LNCaP clone FGC (cell line): ENCODE measurements at places on chromosomes 2 and 18.

DNA sequence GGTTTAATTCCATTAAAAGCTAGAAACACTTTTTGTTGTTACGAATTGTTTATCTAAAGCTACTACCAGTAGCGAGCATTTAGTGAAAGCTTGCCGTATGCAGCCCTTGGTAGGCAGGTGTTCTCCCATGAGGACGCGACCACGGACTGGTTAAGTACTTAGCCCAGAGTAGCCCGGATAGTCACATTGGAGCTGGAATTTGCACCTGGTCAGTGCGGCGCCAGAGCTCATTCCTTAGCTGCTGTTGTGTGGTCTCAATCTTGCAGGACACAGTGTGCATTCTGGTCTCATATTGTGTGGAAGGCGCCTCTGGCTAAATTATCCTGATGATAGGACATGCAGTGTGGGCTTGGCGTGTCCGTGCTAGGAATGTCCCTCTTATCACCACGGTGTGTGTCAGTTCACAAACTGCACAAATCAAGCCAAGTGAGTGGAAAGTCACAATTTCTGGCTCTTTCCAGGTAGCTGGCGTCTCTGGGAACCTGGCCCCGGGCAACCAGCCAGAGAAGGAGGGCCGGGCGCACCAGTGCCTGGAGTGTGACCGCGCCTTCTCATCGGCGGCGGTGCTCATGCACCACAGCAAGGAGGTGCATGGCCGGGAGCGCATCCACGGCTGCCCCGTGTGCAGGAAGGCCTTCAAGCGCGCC, 133.3 kb downstream of the ZNF236 start:
- peak; percentile 52 for DNase-seq

DNA sequence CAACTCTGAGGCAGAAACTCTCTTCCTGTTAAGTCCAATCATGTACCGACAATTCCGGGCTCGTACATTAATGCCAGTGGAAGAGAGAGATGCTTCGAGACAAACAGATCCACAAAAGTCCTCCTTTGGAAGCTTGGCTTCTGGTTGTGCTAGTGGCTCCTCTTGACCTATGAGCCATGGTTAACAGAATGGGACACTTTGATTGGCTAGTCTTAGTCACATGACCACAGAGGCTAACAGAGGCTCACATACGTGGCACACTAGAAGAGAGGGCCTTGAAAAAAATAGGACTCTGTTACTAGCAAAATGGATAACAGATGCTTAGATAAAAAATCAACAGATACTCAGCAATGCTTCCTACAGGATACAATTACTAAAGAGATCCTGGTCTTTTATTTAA, 1211.9 kb upstream of the GYPC start:
- DNase-seq: no peak

DNA sequence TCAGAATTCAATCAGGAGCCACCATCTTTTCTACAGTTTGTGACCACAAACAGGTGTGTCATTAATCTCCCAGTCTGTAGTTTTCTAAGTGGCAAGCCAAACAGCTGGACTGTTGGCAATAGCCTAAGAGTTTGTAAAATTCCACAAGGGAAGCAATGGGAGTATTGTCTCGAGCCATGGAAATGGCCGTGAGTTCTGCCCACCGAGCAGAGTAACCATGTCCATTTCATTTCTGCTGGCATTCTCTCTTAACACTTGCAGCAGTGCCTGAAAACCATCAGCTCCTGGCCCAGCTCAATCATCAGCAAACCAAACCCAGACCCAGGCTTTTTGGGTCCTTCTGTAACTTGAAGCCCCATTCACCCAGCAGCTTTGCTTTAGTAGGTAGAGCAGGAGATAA, 387.8 kb upstream of the CDH7 start:
- DNase-seq: no peak

DNA sequence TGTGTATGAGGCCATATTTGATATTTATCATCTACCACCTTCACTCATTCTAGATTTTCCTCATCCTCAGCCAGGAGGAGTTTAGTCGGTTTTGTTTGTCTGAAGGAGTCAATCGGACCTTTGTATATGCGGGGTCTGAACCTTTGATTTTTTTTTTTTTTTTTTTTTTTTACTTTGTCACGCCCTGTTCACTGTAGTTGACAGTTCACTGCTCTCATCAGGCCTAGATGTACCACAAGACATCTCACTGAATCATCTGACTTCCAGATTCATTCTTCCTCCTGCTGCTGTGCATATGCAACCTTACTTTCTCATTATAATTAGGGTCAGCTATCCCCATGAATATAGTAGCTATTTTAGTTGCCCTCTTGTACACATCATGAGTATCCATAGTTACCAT, 133.2 kb downstream of the ARHGAP15 start:
- no peak for DNase-seq

DNA sequence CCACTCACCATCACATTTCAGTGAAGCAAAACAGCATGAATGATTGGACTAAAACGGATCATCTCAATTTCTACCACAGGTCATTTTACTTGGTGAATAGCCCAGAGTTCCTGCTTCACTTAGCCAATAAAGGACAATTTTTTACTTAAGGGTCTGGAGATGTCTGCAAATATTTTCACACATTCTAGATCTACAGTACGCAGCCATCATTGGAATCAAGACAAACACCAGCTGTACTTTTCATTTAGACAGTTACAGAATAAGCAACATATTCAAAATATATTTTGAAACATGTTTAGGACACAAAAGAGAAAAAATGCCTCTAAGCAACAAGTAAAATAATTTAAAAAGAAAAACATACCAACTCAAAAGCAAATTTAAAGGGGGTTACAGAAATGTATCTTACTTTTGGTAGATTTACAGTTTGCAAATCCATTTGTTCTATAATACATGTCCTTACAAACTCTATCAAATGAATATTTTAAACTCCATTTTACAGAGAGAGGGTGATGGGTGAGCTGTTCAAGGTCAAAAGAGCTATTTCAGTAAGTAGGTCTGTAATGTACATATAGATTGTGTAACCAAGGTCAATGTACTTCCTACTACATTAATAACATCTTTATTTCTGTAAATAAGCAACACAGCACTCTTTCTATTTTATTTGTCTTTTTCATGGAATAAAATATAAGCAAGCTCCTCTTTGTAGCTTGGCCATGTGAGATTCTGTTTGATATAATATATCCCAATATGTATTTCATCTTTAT, 13.4 kb downstream of the PPP1R1C start:
- DNase-seq: no peak

DNA sequence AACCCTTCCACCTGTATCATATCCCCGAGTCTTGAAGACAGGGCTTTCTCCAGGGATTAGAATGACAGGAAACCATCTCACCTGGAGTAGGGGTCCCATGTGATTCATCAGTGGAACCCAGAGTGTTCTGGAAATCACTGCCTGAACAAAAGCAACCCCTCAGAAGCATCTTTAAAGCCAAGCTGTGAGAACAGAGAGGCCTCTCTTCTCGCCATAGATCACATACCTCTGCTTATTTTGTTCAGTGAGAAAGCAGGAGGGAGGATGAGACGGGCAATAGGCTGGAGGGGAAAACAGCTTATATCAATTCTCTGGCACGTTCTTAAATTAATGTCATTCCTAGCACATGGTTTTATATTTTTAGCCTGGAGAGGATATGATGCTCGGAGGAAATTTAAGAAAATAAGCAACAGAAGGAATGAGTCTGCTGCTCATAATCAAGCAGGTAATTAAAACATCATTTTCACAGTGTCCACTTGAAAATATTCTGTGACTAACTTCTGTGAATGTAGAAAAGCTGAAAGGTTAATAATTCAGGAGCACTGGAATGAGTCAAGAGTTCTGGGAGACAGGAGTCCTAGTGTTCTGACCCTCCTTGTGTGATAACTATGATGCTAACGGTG, 213.6 kb upstream of the SP5 start:
- no peak for DNase-seq

DNA sequence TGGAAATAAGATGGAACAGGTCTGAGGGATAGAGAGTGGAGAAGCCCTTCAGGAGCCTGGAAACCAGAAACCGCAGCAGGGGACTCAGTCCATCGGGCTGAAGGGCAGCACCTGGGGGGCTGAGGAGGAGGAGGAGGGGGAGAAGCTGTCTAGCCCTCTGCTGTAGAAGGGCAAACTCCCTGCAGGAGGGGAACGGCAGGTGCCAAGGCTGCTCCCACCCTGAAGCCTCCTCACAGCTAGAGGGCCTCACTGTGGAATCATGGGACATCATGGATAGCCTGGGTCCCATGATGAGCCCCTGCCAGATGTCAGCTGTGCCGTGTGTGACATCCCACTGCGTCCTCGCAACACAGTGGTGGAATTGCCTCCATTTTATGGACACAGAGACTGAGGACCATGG, 435 bp downstream of the MYO7B start:
- DNase-seq: no peak

- no peak for DNase-seq
Measured at GRCh38 chr18:34543356-34543755, 166.7 kb upstream of the DTNA start.

DNA sequence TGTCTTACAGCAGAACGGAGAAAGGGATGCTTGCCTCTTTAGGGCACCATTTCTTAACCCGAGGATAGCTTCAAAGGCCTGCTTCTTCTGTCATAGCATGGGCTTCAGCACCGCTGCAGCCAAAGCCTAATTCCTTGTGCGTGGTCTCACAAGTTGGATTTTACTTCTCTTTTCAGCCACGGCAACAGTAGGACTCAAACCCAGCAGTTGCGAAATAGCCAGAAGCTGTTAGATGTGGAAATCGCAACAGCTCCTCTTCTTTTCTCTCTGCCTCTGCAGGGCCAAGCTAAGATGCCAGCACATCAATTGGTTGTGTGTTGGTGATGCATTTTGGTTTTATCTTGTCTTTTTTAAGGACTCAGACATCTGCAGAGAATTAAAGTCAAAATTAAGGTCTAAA, 3.1 kb downstream of the NRXN1 start:
- no peak for DNase-seq

DNA sequence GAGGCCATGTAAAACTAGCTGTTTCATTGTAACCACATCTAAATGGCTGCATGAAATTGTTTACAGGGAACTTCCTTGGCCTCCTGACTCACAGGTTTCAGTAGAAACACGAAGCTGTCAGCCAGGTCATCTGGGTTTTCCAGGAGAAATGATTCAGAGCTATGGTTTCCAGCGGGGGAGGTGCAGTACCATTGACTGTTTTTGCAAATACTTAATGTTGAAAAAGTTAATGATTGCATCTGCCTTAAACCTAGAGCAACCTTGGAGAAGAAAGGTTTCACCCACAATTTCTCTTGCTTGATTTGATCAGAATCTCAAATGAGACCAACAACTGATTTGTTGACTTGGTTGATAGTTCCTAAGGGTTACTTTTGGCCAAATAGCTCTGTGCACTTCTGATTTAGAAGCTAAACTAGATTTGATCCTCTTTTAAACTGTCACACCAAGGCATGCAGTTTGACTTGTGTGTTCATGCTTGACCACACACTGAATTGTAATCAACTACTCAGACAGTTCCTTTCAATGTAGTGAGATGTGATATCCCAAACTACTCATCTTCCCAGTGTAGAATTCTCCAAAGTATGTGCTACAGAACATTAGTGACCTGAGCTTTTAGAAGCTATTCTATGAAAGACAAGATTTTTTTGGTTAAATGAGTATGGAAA, 193.5 kb upstream of the CHST9 start:
- no peak for DNase-seq

- no peak for DNase-seq
Measured at GRCh38 chr2:203786549-203787351, 80.3 kb downstream of the CD28 start.

DNA sequence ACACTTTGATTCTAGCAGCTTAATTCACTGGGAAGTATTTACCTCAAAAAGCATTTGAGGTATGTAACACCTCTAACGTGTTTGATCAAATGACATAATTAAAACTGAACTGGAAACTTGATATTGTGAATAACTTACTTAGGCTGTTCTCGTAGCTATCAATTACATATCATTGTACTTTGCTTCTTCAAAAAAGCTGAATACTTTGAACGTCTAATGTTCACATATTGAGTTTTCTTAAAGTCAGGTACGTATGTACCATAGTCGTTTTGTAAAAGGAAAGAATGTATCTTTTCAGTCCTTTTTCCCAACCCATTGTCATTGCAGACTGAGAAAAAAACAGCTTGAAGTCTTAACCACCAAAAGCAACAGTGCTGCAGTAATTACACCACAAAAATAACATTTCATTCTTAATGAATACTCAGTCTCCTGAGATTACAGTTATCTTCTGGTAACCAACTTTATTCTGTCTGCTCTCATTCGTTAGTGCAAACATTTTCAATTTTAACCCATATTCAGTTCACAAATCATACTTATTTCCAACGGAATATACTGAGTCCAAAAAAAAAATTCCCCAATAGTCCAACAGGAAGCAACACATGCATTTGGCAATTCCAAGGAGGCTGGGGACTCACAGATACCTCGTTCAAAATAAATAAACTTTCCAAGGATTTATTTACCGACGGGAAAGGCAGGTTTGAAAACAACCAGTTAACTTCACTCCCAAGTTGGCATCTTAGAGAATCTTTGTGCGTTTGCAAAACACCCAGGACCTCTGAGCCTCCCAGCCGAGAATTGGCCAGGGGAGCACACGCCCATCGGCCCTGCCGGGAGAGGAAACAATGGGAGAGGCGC, 1.1 kb downstream of the CHN1 start:
- no peak for DNase-seq

DNA sequence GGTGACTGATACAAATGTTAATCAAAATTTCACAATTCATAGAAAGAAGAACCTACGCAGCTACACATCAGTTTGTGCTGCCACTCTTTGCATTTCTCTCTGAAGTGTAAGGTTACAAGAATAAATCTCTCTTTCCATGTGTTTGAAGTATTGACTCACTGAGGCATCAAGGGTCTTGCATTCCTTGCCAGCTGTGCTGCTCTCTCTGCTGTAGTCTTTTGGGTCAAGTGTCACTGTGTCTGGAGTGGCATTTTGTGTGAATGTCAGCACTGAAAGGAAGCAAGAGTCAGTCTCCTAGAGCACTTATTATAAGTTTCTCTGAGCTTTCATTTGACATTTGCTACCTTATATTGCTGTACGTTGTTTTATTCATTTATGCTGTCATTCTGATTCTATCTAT, 1696.1 kb upstream of the LRRTM1 start:
- DNase-seq: no peak

DNA sequence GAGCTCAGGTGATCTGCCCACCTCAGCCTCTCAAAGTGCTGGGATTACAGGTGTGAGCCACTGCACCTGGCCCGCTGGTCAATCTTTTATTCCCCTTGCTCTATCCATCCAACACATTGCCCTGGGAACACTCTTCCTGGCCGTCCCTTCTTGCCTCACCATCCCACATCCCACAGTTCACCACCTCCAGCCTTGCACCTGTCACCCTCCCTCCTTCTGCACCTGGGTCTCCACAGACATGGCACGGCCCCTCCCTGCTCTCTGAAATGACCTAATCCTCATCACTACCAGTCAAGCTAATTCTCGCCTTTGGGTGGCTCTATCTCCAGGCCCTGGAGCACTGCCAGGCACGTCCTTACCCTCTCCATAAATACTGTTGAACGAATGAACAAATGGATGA, 116.9 kb upstream of the TEX51 start:
- no peak for DNase-seq

DNA sequence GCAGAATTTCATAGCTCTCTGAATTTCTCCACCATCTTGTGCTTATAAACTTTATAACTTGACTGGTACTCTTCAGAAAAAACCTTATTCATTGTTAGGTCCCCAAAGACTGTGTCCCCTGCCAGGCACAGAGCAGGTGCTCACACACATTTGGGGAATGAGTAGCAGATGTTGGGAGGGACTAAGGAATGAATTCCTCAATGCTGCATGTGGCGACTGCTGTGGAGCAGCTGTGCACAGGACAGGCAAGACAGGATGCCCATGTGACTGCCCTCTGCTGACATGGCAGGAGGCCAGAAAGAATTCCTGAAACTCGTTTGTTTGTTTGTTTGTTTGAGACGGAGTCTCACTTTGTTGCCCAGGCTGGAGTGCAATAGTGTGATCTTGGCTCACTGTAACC, 122.3 kb upstream of the ITGA6 start:
- DNase-seq: no peak

- DNase-seq: no peak
Measured at GRCh38 chr2:155203178-155203577, 504.7 kb downstream of the KCNJ3 start.
